Bone marrow (tissue), 2 donors: ENCODE measurements at places on chromosomes 3 and 15.

DNA sequence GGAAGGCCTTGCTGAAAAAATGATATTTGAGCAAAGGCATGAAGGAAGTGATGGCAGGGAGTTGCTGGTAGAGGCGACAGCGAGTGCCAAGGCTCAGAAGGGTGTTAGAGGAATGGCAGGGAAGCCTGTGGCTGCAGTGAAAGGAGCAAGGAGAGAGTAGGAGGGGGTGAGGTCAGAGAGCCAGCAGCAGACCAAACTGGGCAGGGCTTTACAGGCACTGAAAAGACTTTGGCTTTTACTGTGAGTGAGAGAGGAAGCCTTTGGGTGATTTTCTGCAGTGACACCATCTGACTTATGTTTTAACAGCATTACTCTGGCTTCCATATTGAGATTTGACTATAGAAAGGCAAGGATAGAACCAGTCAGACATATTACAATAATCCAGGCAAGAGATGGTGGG lies 11.4 kb downstream of the TICRR start:
- DNase-seq, result no peak

- no peak for DNase-seq
Measured at GRCh38 chr3:99520513-99520912, 117.9 kb upstream of the COL8A1 start.

DNA sequence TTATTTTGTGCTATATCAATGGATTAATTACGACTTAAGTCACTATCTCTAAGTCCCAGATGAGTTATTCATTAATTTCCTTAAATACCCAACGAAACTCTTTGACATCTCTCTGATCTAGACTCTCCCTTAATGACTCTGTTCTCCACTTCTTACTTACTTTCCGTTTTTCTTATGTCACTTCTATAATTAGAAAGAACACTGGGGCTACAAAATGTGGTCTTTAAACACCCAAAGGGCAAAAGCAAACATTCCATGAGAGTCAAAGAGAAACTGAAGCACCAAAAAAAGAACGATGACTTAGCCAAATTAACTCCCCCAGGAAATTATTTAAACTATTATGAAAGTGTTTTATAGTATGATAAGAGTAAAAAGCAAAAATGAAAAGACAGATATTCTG lies 166.4 kb upstream of the UBE2E2 start:
- no peak for DNase-seq

- DNase-seq, result no peak
Measured at GRCh38 chr3:53776494-53777101, 69.6 kb downstream of the CHDH start.

- DNase-seq, result no peak
Measured at GRCh38 chr3:7290077-7290825, 429.3 kb downstream of the GRM7 start.

- DNase-seq, result no peak
Measured at GRCh38 chr3:178684881-178685590, 148.8 kb downstream of the KCNMB2 start.

DNA sequence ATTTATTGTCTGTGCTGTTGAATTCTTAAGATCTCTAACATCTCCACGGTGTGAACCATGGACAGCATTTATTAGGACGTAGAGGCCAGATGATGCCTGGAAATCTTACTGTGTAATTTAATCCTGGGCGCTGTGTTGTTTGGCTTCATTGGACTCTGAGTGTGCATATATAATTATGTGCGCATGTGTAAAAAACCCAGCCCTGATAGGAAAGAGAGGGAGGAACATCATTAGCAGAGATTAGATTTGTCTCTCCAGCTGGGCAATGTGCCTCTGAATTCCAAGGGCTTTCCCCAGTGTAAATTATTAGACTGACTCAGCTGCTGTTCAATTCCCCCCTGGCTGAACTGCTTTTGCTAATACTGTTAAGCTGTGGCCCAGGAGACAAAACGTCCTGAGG lies 39.6 kb downstream of the MAP3K13 start:
- no peak for DNase-seq

GRCh38 chr3:37680401-37680800 lies 181.3 kb upstream of the CTDSPL start:
- no peak for DNase-seq

DNA sequence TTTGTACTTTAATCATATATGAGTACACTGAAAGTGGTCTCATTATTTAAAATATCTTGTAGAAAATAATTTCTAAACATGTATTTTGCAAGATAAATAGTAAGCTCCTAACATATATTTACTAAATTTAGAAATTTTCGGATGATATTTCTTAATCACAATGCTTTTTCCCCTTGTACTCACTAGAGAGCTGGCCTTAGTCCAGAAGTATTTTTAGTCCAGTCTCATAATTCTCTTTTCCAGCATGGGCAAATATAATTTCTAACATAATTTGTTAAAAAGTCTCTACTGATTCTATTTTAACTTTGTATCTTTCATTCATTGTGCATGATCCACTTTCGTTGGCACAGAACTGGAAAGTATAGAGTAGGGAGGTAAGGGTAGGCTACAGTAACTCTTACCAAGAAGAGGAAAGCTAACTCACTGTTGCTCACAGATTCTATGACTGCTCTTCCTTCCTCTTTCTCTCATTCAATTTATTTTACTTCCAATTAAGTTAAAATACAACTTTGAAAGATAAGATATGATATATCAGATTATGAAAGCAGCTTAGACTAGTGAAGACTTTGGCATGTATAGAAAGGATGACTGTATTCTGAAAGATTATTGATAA lies 39.3 kb downstream of the FGF7 start:
- DNase-seq, result peak; percentile 67

- DNase-seq, result no peak
Measured at GRCh38 chr15:40877694-40878093, 3.7 kb upstream of the RHOV start.

- no peak for DNase-seq
Measured at GRCh38 chr15:26201177-26201858, 338.2 kb upstream of the ATP10A start.

GRCh38 chr3:23633261-23633960 lies 172.3 kb upstream of the UBE2E1 start:
- DNase-seq, result no peak

GRCh38 chr3:8503461-8503860 lies 1.8 kb downstream of the LMCD1 start:
- DNase-seq, result no peak

DNA sequence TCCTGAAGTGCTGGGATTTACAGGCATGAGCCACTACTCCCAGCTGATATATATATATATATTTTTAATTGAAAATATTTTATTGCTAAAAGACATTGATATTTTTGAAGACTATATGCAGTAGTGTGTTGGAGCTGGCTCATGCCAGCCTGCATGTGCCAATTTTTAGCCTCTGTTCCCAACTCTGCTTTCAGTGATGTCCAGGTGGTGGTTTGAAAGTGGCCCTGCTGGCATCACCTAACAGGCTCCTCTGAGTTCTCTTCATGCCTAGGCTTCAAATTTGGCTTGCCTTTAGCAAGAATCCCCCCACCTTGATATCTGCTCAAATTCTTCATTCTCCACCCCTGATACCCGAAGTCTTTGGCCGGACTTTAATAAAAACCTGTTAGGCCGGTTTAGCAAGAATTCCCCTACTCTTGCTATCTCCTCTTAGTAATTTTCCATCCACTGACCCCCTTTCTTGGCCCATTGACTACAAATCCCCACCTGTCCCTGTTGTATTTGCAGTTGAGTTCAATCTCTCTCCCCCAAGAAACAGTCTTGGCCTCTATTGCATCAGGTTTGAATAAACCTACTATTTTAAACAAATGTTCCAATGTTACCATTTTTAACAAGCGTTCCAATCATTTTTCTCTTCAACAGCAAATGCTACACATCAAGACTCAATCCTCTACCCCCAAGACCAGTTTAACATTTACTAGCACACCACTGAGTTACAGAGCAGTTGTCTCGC lies 23.9 kb upstream of the CTSH start:
- no peak for DNase-seq

- DNase-seq, result no peak
Measured at GRCh38 chr3:66747261-66747660, 246.4 kb upstream of the LRIG1 start.

- DNase-seq, result no peak
Measured at GRCh38 chr3:124859025-124859424, 28.1 kb downstream of the ITGB5 start.

DNA sequence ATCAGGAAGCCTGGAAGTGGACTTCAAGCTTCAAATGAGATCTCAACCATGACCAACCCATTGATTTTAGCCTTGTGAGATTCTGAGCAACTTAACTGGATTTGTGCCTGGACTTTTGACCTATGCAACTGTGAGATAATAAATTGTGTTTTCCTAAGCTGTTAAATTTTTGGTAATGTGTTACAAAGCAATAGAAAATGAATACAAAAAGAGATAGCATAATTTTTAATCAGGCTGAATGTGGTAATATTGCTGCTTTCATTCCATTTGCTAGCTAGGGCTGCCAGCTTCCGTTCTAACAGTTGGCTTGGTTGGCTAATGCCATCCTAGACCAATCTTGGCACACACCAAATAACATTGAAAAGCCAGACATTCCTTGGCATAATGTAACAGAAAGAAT lies 12.2 kb downstream of the PROS1 start:
- no peak for DNase-seq

DNA sequence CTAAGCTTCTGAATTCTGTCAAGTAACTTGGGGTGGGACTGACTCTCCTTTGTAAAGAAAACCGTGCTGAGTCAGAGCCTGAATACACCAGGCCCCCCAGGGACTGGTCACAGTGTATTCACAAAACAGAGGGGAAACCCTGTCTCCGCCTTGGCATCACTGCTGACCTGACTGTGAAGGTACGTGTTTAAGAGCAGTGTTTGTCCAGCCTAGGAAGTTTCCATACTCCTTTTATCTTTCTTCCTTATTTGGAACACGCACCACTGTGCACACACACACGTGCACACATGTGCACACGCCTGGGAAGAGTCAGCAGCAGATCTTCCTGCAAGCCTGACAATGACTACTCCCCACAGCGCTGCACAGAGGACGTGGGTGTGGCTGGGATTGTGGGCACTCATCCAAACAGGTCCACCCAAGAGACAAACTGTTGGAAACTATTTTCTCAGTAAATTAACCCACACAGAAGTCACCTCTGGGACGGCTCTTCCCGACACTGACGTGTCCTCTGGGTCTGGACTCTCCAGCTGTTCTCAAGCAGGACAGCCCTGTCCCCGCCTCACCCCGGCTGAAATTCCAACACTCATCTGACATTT lies 87.7 kb downstream of the ATP10A start:
- DNase-seq, result no peak
